RKO (cell line): ENCODE measurements at places on chromosomes 1 and 21.
A peak's percentile ranks its signal among the peaks of the same experiment; 100 is the strongest.

- DNase-seq, result no peak
These were observed 27.2 kb upstream of the CSF1 start for GRCh38 chr1:109883248-109883955.

DNA sequence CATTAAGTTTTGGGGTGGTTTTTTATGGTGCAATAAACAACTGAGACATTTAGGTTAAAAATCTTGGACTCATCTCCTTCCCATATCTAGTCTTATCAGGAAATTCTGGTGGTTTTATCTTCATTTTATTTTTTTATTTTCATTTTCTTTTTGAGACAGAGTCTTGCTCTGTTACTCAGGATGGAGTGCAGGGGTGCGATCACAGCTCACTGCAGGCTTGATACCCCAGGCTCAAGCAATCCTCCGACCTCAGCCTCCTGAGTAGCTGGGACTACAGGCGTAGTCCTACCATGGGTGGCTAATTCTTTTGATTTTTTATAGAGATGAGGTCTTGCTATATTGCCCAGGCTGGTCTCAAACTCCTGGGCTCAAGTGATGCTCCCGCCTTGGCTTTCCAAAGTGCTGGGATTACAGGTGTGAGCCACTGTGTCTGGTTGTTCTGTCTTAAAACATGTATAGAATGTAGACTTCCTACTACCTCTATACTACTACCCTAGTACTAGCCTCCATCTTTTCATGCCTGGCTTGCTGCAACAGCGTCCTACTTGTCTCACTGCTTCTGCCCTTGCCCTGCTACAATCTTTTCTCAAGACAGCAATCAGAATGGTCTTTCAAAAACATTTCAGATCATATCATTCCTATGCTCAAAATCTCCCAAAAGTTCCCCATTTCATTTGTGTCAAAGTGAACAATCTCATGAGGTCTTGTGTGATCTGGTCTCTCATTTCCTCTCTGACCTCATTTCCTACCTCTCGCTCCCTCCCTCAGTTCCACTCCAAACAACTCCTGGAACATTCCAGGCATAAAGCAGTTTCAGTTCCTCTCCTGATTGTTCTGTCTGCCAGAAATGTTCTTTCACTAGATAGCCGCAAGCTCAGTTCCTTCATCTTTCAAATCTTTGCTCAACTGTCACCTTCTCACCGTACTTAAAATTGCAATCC lies 5.9 kb upstream of the FCGR2A start:
- no peak for DNase-seq

DNA sequence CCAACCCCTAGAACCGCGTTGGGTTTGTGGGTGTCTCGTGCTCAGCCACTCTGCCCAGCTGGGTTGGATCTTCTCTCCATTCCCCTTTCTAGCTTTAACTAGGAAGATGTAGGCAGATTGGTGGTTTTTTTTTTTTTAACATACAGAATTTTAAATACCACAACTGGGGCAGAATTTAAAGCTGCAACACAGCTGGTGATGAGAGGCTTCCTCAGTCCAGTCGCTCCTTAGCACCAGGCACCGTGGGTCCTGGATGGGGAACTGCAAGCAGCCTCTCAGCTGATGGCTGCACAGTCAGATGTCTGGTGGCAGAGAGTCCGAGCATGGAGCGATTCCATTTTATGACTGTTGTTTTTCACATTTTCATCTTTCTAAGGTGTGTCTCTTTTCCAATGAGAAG lies 18.7 kb downstream of the TFF3 start:
- no peak for DNase-seq

- DNase-seq, result no peak
These were observed 187.1 kb upstream of the LMO4 start for GRCh38 chr1:87141556-87141955.

- no peak for DNase-seq
These were observed 27.5 kb downstream of the FRRS1 start for GRCh38 chr1:99738858-99739465.

- DNase-seq, result no peak
These were observed 42.2 kb downstream of the DISC1 start for GRCh38 chr1:231668826-231669225.

GRCh38 chr1:21938732-21939538 lies 1.8 kb upstream of the HSPG2 start:
- DNase-seq, result no peak

- DNase-seq, result no peak
These were observed 96.5 kb upstream of the WNT4 start for GRCh38 chr1:22239378-22239777.

DNA sequence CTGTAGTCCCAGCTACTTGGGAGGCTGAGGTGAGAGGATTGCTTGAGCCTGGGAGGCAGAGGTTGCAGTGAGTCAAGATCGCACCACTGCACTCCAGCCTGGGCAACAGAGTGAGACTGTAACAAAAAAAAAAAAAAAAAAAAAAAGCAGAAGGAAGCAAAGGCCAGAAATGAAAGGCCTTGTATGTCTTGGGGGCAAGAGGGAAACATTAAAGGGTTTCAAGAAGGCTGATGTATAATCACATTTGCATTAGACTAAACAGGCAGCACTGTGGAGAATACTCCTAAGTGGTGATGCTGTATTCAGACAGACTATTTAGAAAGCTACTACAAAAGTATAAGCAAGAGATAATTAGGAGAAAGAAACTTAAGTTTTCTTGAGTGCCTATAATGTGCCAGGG lies 10.4 kb downstream of the ANP32E start:
- DNase-seq, result no peak

- no peak for DNase-seq
These were observed 9.0 kb downstream of the SYNC start for GRCh38 chr1:32693455-32694174.

DNA sequence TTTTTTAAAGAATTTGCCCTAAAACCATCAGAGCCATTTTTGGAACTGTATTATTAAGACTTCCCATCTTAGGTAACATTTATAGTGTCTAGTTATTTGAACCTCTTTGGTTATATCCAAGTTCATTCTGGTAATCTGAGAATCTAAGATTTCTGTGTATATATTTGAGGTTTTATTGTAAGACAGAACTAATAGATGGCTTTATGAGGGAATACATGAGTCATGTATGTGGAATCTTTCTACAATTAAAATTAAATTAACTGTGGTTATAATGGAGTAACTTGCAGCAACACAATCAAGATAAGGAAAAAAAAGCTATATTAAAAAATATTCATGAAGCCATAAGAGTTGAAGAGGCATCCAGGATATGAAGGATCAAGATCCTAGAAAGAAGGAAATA lies 92.1 kb downstream of the UBE2U start:
- no peak for DNase-seq

DNA sequence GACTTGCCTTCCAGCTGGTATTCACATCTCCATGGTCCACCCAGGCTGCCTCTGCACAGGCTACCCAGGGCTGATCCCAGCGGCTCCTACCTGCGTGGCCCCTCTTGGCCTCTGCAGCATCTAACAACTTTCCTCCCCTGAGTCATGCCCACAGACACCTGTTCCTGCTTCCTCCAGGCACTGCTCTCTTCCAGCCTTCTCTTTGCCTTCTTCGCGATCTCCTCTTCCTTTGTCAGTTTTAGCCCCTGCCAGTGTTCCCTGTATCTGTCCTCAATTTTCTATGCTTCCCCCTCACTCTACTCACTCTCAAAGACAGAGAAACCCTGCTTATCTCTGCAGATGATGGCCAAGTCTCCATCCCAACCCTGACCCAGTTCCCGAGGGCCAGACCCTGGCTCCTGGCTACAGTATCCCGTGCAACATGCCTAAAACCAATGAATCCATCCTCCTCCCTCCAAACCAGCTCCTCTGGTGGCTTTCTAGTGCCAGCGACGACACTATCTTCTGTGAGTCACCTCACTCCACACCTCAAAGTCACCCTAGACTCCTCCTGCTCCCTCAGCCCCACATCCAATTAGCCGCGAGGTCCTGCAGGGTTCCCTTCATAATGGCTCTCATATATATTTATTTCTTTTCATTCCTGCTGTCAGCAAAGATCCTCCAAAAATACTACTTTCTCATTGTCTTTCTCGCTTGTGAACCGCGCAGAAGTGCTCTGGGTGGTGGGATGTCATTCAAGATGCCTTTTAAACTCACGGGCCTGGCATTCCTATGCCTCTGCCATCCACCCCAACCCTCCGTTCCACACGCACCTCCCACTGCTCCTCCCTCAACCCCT lies 259.2 kb downstream of the TOMM20 start:
- DNase-seq, result no peak

DNA sequence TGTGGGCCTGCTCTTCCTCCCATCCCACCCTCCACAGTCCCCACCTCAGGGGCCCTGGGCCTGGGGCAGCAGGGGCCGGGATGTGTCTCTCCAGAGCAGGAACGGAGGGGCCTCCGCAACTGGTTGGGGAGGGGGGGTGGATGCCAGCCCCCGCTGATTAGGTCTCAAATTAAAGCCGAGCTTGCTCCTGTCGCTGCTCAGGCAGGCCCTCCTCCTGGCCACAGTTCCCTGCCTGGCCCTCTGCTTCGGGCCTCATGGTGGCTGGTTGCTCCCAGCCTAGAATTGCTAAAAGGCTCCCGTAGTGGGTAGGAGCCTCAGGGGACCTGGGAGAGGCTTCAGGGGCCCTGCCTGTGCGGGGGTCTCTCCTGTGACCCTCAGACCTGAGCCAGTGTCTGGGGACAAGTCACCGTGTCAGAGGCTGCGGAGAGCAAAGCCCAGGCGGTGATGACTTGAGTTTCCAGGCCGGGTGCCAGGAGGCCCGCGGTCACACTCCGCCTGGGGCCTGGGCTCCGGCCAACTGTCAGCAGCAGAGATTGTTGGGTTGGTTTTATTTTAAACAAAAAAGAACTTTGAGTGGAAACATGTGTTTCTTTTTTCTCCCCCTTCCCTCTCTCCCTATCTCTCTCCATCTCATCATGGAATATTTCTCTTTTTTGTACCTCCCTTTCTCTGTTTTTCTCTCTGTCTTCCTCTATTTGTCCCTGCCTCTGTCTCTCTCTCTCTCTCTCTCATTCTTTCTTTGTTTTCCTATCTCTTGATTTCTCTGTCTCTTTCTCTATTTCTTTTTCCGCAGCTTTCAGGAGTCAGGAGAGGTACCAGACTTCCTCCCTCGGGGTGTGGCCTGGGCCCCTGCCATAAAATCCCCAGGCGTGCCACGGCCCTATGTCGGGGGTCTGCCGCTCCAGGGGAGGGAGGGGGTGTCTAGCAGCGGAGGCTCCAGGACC lies 20.0 kb upstream of the EPHA2 start:
- peak; percentile 53 for DNase-seq

DNA sequence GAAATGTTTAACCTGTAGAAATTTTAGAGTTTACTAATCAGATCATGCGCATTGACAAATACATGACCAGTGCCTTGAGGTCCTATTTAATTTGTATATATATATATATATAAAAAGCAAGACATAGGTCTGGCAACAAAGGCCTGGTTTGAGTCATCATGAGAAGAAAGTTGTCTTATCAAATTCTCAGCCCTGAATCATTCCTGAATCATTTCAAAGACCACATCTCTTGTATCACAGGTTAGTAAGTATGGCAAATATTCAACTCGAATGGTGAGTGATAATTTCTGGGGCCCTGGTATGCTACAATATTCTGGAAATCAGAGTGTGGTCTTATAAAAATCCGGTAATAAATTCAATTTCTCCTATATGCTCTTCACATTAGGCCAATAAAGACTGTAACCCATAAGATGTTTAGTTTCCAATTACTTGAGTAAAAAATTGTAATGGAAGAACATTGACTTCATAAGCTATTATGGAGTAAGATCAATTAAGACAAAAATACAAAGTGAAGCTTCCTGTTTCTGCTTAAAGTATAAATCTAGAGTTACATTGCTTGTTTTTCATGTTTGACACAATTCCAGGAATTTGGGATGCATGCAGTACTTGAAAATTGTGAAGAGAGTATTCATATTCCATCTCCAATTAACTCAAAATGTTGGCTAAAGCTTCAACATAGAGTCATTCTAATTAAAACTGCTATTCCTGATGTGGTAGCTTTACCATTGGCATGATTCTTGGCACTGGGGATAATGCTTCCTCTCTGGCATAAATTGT lies 309.4 kb downstream of the BRINP3 start:
- peak; percentile 77 for DNase-seq

- DNase-seq, result peak; percentile 1
These were observed 306.3 kb upstream of the DUSP10 start for GRCh38 chr1:222048094-222048595.

GRCh38 chr1:212862111-212862690 lies 4.1 kb downstream of the FLVCR1 start:
- DNase-seq, result no peak

- DNase-seq, result no peak
These were observed 30.6 kb downstream of the MORN1 start for GRCh38 chr1:2360588-2361364.

DNA sequence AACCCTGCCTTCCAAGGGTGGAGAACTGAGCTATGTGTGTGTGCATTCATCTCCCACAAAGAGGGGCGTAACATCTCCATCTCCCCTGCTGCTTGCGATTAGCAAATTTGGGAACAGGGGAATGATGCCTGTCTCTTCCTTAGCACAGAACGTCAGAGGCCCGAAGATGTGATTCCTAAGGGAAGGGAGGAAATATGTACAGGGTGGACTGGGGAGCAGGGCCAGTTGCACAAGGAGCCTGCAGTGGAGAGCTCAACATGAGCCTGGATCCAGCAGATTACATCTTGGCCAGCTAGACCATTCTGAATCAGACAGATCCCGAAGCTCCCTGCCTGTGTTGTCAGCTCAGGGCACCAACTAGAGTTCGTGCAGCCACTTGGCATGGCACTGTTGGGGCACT lies 118.1 kb downstream of the NGF start:
- DNase-seq, result no peak
